ENCODE measurements at places on chromosomes 2 and 18.
A peak's percentile ranks its signal among the peaks of the same experiment; 100 is the strongest.

DNA sequence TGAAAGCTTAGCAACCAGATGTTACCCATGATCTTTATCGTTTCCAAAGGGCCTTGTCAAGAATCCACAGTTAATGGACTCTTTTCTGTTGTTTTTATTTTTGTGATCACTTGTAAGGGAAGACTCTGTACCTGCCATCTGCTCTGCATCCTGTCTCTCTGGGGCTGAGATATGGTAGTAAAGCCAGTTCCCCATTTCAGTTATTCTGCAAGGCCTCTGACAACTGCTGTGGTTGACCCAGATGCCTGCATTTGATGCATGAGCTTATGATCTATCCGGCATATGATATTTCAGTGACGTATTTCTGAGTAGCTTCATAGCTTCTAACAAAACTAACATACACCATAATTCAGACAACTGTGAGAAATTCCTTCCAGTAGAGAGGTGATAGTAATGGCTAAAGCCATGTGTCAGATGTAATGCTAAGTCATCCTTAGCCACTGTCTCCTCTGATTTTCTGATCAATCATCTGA, 105.1 kb downstream of the TPO start:
- DNase-seq, result peak; percentile 15

DNA sequence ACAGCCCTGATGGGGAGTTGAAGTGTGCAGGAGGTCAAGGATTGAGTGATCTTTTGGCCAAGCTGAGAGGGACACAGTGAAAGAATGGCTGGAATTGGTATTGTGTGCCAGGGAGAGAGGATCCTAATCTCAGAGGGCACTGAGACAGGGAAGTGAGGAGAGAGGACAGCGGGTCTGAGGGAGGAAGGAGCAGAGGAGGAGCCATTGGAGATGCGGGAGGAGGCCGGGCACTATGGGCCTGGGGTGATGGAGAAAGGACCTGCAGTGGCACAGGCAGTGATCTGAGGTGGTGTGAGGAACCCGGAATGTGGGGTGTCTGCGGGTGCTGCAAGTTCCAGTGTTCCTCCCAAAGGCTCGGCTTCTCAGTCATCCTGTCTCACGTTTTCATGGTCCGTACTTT, 26.8 kb downstream of the RNF144A start:
- DNase-seq, result no peak

DNA sequence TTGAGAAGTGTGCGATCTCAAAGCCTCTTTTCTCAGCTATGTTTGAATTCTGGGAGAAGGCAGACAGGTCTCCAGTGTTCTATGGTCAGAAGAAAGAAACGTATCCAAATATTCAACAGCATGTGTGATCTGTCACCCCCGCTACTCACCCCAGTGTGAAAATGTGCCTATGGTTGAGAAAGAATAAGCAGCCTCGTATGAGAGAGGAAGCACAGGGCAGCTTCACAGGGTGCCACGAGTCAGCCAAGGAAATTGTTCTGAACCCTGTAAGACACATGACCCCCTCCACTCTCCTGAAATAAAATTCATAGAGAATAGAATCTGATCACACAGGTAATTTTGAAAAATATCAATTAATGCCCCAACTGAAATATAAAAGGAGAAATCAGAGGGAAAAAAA, 8.0 kb upstream of the SF3B1 start:
- DNase-seq, result no peak

- no peak for DNase-seq
These were observed 139.6 kb upstream of the MYCN start for GRCh38 chr2:15800495-15801329.

GRCh38 chr2:96336104-96336775, 674 bp downstream of the NCAPH start:
- DNase-seq, result no peak

GRCh38 chr18:12929477-12930083, 18.2 kb upstream of the SEH1L start:
- peak; percentile 15 for DNase-seq

DNA sequence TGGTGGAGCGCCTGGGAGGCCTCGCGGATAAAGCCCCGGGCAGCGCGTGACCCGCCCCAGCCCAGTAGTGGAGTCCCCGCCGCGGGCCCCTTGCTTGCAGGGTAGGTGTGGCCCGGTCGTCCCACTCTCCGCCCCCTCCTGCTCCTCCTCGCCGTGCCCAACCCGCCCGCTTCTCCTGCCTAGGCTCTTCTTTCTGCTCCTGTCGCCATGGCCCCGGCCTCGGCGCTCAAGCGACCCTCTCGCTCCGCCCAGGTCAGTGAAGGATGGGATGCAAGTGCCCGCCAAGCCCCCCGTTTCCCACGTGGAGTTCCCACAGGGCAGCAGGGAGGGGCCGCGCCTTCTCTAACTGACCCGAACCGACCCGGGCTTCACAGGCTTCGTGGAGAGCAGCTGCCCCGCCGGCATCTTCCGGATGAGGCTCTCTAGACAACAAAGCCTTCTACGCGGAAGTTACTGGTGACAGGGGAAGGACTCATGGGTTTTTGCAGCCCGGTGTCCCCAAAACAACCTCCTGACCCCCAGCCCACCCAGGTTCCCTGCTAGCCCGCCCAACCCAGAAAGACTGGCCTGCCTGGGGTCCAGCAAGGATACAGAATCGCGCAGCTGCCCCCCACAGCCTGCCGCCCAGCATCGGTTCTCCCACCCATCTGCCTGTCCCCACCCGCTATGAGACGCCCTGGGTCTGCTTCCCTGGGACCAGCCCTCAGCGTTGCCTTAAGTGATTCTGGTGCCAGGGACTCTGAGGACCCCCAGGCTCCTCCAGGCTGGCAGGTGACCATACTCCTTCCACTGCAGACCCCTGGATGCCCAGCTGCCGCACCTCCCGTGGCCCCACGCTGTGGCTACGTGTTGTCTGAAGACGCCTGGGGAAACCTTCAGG, 32.8 kb downstream of the TTC32 start:
- DNase-seq, result peak; percentile 68

GRCh38 chr2:84697895-84698294, 181.6 kb downstream of the DNAH6 start:
- DNase-seq, result no peak

GRCh38 chr2:222797261-222797660, 63.6 kb upstream of the ACSL3 start:
- peak; percentile 8 for DNase-seq

DNA sequence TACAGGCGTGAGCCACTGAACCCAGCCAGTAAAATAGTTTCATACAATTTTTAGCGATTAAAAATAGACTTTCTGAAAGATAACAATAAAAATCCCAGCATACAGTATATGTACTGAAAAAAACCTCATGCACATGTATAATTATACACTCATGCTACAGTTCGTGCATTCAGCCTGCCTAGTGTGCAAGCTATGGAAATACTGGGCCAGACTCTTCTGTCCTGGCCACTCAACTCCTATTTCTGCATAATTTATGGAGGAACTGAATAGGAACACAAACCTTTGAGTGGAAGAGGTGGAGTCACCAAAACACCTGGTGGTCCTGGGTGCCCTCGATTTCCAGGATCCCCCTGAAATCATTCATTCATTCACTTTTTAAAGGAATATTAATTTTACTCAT, 64.7 kb downstream of the COL4A4 start:
- no peak for DNase-seq

GRCh38 chr2:168685600-168686451, 116.6 kb upstream of the NOSTRIN start:
- peak; percentile 10 for DNase-seq

DNA sequence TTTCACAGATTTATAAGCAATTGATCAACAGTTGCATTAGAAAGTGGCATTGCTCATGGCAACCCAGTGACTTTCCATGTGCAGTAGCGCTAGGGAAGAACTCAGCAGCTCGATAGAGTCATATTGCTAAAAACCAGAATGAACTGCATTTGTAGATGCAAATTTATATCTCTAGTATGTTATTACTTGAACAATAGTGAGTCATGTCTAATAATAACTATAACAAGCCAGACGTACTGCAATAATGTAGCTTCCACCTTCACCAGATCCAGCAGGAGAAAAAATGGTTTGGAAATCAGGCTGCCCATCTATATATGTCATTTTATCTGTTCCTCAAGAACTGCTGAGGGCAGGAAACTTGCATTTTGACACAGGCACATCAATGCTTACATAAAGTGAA, 66.5 kb upstream of the FIGN start:
- no peak for DNase-seq

DNA sequence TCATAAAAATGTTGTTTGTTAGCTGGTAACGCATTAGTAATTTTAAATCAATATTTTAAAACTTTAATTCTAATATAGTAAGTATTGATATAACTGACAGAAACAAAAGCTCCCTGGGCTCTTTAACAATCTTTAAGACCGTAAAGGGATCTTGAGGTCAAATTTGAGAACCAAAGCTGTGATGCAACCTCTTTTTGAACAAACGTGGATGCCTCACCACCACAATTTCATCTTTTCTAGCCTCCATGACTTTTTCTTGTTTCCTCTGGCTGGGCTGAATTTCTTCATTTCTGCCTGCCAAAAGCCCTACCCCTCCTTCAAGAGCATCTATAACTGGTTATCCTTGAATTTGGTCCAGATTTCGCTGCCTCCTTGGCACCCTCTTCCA, 563 bp upstream of the POLE4 start:
- DNase-seq, result no peak

DNA sequence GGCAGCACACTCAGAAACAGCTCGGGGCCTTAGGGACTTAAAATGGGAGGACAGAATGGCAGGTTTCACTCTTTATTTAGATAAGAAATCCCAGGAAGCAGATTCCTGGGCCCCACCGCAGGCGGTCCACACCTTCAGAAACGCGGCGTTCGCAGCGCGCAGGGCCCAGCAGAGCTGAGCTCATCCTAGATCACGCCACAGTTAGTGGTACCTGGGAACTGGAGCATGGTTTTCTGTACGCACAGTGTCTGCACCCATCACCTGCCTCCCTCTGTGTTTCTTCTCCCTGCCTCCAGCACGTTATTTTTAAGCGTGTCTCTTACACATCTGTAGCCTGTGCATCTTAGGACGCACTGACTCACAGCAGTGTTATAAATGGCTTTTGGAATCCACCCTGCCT, 242.1 kb downstream of the ALPK2 start:
- DNase-seq, result no peak

GRCh38 chr2:139790136-139790535, 1009.9 kb upstream of the NXPH2 start:
- no peak for DNase-seq

- no peak for DNase-seq
These were observed 477.5 kb downstream of the SLC4A3 start for GRCh38 chr2:220104871-220105351.

GRCh38 chr2:25794544-25795276, 83.6 kb downstream of the ASXL2 start:
- no peak for DNase-seq

- no peak for DNase-seq
These were observed 69.5 kb downstream of the C1D start for GRCh38 chr2:67993329-67993728.

DNA sequence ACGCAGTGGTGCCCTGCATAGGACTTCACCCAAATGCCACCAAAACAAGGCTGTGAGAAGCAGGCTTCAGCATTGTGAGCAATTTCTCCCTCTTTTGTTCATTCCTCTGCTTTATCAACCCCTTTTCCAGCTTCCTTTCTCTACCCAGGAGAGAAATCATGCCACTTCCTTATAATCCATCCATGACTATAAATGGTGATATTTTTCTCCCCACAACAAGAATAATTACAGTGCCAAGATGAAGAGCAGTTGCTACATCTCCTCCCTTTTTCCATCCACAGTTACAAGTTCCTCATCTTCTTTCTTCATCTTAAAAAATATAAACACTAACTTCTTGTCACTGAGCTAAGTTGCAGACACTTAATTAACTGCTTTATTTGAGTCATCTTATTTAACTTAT, 167.2 kb downstream of the ANTXR1 start:
- DNase-seq, result no peak

DNA sequence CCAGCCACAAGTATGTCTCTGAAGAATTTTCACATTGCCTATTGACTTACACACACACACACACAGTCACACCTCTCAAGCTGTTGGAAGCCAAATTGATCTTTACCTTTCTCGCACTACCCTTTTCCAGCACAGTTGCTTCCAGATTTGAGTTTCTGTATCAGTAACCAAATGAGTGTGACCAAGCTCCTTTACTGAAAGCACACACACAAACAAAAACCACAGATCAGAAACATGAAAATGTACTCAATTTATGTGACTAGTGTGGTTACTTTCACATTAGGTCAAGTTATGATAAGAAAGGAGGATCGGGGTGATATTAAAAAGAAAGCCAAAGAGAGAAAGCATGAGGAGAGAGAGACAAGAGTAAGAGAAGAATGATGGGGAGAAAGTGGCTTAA, 993.9 kb upstream of the POU3F3 start:
- DNase-seq, result no peak

- no peak for DNase-seq
These were observed 979.2 kb downstream of the CNTNAP5 start for GRCh38 chr2:125004106-125004800.

GRCh38 chr2:171822525-171823322, 71.3 kb downstream of the SLC25A12 start:
- DNase-seq, result no peak

GRCh38 chr2:133667085-133667484, 98.8 kb upstream of the NCKAP5 start:
- no peak for DNase-seq

Measured in CD4-positive, alpha-beta T cell treated with Interleukin-1 beta for 1 hour (primary cell).